ENCODE measurements at places on chromosomes 2 and 18.

DNA sequence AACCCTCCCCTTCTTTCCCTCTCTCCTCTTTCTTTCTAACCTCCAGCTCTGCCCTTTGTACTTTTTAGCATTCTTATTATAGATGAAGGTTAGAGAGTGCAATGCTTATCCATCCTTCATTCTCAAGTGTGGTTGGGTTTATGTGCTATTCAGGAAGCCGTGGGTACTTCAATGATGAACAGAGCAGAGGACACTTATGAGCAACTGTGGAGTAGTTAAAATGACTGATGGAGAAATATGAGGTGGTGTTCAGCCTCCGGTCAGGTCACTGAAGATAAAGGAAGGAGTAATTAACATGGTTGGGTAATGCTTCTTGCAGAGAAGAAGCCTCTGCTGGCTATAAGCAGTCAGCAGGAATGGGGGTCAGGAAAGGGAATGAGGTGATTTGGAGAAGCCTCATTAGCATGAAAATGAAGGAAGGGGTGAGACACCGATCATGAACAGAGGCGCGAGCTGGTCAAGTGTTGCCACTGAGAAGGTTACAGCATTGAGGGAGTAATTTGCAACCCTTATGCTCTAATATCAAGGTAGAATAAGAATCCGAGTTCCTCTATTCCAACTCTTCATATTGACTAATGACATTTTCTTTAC lies 174.7 kb downstream of the LPIN1 start:
- no peak for DNase-seq

GRCh38 chr2:241862093-241862492 lies 3.4 kb upstream of the PDCD1 start:
- DNase-seq: no peak

GRCh38 chr2:85839461-85839860 lies 49.3 kb downstream of the ST3GAL5 start:
- no peak for DNase-seq

DNA sequence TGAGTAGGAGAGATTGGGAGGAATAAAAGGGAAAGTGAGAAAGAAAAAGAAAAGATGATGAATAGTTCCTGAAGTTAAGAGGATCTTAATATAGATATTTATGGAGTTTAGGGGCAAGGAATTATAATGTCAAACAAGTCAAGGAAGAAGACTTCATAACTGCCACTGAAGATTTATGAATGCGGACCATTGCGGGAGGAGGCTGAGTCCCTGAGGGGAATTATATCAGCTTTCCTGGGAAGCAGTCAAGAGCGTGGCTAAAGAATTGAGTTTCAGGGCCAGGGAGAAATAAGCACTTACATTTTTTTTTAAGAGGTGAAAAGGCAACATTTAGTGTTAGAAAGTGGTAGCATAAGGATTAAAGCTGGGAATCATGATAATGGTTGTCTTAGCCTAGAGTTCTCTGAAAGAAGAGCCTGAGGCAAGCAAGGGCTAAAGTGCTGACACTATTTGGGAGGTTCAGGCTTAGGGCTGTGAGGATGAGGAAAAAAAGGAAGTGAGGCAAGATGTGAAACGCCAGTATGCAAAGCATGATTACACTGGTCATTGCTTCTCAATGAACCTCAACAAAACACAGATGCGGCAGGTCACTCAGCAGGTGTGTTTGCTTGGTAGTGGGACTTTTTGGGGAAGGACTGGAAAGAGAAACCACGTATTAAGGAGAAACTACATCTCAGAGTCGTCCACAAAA lies 217.1 kb downstream of the SLC4A3 start:
- DNase-seq: no peak

DNA sequence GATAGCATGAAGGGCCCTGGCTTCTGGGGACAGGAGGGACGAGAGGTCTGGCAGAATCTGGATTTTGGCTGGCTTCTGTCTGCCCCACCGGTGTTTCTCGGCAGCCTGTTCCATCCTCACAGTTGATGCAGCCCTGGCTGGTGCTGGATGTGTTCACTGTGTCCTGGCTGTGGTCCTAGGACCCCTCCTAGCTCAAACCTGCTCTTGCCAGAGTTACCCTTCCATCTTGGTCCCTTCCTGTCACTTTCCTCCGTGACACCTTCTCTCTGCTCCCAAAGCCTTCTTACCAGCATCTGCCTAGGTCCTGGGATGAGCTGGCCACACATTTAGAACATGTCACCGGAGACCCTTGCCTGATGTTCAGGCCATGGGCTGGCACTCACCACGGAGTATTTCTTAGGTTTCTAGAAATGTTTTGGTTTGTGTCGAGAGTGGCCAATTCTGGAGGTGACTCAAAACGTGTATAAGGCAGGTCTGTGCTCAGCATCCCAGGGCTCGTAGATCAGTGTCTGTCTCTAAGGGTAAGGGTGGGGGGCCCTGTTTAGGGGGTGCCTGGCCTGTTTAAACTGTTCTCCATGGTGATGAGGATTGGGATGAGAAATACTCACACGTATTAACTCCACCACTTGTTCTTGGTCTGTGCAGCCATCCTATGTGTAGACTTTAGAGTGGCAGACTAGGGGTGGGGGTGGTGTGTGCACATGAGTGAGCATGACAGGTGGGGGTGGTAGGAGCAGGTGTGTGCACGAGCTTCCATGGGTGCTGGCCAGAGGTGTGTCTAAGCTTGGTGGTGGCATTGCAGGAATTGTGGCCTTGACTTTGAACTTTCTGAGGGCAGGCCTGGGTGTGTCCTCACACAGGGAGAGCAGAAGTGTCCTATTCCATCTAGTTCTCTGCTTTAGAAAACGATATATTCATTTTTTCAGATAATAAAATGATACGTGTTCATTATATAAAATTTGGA lies 162.7 kb downstream of the DYSF start:
- DNase-seq: peak; percentile 45

GRCh38 chr18:48295586-48296311 lies 113.4 kb downstream of the ZBTB7C start:
- DNase-seq: peak; percentile 60
